ENCODE measurements at places on chromosomes 5 and 9. TPM values are rescaled to one million over a fixed set of nuclear protein-coding genes. Genes with fewer than 3 reads are reported as not detected.

The OLFM1 gene
- 207 TPM for polyA plus RNA-seq

The PCDHGB4 gene
- polyA plus RNA-seq, result 2.1 TPM

The C9 gene
- 0.08 TPM for polyA plus RNA-seq

The FUT7 gene
- not detected for polyA plus RNA-seq

The ZNF462 gene
- polyA plus RNA-seq, result 17.6 TPM
